Spinal cord (tissue), 10 donors: ENCODE measurements at places on chromosomes 3 and 15.
A peak's percentile ranks its signal among the peaks of the same experiment; 100 is the strongest.

GRCh38 chr15:66800584-66801235 lies 98.7 kb downstream of the SMAD6 start:
- no peak overlapping the region for H3K4me3 ChIP-seq
- H3K36me3 ChIP-seq, result no peaks in the 10 kb centered on the region
- peaks cover 23% of the 10 kb centered on the region for H3K4me1 ChIP-seq
- H3K27ac ChIP-seq, result no peak overlapping the region

DNA sequence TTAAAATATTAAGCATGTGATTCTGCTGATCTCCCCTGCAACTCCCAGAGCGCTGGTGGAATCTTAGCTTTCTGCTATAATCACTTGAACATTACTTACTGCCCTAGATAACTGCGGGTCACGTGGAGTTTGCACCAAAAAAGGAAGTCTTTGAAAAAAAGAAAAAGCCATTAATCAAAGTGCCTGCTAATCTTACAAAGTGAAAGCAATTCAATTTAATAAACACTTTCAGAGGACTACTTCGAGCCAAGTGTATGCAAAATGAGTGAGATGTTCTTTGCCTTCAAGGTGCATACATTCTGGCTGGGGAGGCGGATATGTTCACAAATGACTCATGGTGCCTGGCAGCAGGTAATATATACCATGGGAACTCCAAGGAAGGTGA lies 109.9 kb upstream of the GAP43 start:
- H3K27ac ChIP-seq, result peak overlapping the region; percentile 89
- no peak for DNase-seq
- no peaks in the 10 kb centered on the region for H3K27me3 ChIP-seq
- H3K4me3 ChIP-seq, result peak overlapping the region; percentile 52
- H3K4me1 ChIP-seq, result peaks cover 5% of the 10 kb centered on the region
- H3K36me3 ChIP-seq, result no peaks in the 10 kb centered on the region

- H3K4me1 ChIP-seq, result no peaks in the 10 kb centered on the region
- H3K36me3 ChIP-seq, result no peaks in the 10 kb centered on the region
- no peak overlapping the region for H3K27ac ChIP-seq
- H3K27me3 ChIP-seq, result no peaks in the 10 kb centered on the region
- DNase-seq, result no peak
Observed at GRCh38 chr3:172692751-172693338, 18.0 kb downstream of the NCEH1 start.

DNA sequence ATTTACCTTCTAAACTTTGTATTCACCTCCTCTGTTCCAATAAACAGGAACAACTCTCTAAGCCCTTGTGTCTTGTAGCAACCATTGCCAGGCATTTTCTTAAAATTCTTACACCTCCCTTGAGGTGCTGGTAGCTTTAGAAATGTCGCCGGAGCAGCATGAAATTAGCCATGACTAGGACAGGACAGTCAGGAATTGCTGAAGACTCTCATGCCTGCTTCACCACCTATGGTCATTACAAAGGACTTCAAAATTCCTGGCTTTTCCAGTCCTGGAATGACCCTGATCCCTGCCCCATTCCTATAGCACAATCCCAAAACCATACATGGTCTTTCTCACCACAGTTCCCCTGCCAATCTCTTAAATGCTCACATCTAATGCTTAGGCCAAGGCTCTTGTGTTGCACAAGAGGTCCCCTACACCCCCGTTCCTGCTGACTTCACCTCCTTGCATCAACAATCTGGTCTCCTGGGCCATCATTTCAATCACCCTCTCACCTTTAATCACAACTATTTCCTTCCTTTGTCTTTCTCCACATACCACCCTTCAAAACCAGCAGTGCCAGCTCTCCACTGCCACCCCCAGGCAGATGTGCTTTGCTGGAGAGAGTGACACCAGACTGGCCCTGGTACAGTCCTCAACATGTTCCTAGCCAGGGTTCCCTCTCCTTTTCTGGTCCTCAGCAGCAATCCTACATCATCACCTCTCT lies 113.2 kb upstream of the TJP1 start:
- no peaks in the 10 kb centered on the region for H3K36me3 ChIP-seq
- no peak overlapping the region for H3K27ac ChIP-seq
- no peak overlapping the region for H3K4me3 ChIP-seq

DNA sequence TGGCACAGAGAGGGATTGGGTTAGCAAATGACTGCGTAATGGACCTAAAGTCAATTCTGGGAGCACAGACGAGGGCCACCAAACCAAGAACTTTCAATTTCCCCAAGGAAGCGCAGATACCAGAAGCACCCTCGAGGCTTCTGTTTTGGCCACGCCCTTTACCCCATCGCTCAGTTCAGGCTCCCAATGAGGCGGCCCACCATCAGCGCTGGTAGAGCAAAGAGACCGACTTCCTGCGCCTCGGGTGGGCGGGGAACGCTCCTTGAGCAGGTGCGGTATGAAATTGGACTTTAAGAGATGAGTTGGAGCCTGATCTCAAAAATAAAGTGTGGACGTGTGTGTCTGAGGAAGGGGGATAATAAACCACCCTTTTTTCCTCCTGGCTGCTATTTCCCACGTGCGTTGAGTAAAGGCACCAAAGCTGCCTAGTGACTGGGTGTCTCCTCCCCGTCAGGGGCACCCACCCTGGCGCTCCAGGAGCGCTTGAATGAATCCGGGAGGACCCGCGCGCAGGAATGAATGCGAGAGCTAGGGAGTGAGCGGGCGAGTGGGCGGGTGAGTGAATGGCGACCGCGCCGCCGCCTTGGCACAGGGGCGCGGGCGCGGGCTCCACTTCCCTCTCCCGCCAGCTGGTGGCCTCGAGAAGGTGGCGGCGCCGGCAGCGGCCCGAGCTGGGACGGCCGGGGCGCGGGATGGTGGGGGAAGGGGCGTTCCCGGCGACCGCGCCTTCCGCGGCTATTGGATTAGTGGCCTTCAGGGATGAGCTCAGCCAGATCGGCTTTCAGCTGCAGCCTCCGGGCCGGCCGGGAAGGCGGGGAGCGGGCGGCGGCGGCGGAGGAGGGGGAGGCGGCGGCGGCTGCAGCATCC lies at the start of gene SPSB4:
Gene SPSB4 (plus strand): TSS at position 772 of the 867 bp plus-strand sequence. CDS start 14,758 bp downstream, outside the sequence.
- H3K4me1 ChIP-seq, result peaks cover 23% of the 10 kb centered on the region
- DNase-seq, result peak; percentile 92
- H3K36me3 ChIP-seq, result no peaks in the 10 kb centered on the region
- peak within 1 kb of the TSS; percentile 81 for H3K27ac ChIP-seq

DNA sequence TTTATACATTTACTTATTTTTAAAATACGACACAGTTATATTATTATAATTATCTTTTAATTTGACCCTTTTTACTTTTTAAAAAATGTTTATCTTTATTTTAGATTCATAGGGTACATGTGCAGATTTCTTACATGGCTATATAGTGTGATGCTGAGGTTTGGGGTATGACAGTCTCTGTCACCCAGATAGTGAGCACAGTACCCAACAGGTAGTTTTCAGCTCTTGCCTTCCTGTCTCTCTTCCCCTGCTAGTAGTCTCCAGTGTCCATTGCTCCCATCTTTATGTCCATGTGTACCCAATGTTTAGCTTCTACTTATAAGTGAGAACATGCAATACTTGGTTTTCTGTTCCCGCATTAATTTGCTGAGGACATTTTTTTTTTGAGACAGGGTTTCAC lies 21.8 kb upstream of the KCNMB2 start:
- no peaks in the 10 kb centered on the region for H3K36me3 ChIP-seq
- no peaks in the 10 kb centered on the region for H3K27me3 ChIP-seq
- no peak overlapping the region for H3K4me3 ChIP-seq
- H3K27ac ChIP-seq, result no peak overlapping the region
- DNase-seq, result no peak
- H3K4me1 ChIP-seq, result no peaks in the 10 kb centered on the region

GRCh38 chr15:39798382-39798781 lies 15.7 kb upstream of the FSIP1 start:
- no peaks in the 10 kb centered on the region for H3K4me1 ChIP-seq
- H3K4me3 ChIP-seq, result no peak overlapping the region
- no peak overlapping the region for H3K27ac ChIP-seq
- no peak for DNase-seq

DNA sequence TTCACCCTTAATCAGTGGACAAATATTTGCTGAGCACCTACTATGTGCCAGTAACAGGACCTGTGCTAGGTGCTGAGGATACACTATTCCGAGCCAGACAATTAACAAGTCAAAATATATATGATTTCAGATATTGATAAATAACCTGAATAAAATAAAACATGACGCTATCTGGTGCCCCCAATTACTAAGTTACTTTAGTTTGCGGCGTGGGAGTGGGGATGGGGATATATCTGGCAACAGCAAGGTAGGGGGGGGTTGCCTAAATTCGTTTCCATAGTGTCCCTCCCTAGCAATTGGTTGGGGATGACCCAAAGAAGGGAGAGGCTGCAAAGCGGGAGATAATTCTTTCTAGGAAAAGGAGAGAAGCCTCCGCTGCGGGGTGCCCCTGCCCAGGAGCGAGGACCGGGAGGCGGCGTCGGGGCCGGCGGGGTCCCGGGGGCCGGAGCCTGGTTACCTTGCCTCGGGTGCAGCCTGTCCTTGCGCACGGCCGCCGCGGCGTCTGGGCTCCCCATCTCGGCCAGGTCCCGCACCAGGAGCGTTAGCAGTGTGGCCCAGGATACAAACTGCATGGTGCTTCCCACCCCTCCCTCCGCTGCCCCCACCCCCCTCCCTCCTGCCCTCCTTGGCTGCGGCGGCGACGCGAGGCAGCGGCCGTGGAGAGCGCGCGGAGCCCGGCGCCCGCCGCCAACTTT lies 567 bp downstream of the ADAMTS9 start:
- peak overlapping the region; percentile 87 for H3K4me3 ChIP-seq
- H3K36me3 ChIP-seq, result no peaks in the 10 kb centered on the region
- DNase-seq, result peak; percentile 9
- H3K27ac ChIP-seq, result peak overlapping the region; percentile 96
- peaks cover 43% of the 10 kb centered on the region for H3K27me3 ChIP-seq

GRCh38 chr3:16568115-16568514 lies 37.1 kb downstream of the DAZL start:
- H3K27ac ChIP-seq, result no peak overlapping the region
- H3K4me1 ChIP-seq, result no peaks in the 10 kb centered on the region
- DNase-seq, result no peak
- no peak overlapping the region for H3K4me3 ChIP-seq
- no peaks in the 10 kb centered on the region for H3K27me3 ChIP-seq
- no peaks in the 10 kb centered on the region for H3K36me3 ChIP-seq

DNA sequence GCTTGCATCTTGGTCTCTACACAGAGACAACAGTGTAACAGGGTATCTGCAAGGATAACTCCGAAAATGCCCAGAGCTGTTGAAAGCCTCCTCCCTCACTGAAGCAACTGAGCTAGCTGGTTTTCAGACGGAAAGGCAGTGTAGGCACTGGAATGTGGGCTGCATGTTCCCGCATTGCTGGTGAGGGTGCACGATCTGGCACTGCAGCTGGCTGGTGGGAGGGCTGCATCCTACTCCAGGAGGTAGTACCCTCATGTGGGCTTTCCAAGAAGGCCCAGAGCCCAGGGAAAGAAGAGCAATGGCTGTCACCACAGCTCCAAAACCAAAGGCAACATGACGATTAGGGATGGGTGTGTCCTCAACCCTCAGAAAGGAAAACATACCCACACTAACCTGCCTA lies 28.7 kb upstream of the RPS17 start:
- no peak overlapping the region for H3K4me3 ChIP-seq
- no peak for DNase-seq
- H3K27me3 ChIP-seq, result no peaks in the 10 kb centered on the region
- no peak overlapping the region for H3K27ac ChIP-seq
- peaks cover 22% of the 10 kb centered on the region for H3K4me1 ChIP-seq

- H3K27ac ChIP-seq, result no peak overlapping the region
- no peak for DNase-seq
- no peaks in the 10 kb centered on the region for H3K27me3 ChIP-seq
- H3K4me1 ChIP-seq, result no peaks in the 10 kb centered on the region
Observed at GRCh38 chr3:29267226-29267625, 13.6 kb upstream of the RBMS3 start.

DNA sequence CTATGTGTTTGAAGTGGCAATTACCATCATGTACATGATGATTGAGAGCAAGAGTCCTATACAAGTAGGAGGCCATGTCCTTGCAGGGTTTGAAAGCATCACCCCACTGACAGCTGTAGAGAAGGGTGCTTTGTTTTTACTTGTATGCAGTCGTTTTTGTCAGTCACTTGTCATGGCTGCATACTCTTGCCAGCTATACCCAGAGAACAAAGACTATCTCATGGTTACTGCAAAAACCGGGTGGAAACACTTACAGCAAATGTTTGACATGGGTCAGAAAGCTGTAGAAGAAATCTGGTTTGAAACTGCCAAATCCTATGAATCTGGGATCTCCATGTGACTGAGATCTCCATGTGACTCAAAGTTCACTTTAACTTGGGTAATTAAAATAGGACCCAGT lies 6.9 kb upstream of the PSMA4 start:
- peak overlapping the region; percentile 30 for H3K27ac ChIP-seq
- no peaks in the 10 kb centered on the region for H3K27me3 ChIP-seq
- no peaks in the 10 kb centered on the region for H3K36me3 ChIP-seq
- H3K4me1 ChIP-seq, result no peaks in the 10 kb centered on the region
- no peak for DNase-seq

DNA sequence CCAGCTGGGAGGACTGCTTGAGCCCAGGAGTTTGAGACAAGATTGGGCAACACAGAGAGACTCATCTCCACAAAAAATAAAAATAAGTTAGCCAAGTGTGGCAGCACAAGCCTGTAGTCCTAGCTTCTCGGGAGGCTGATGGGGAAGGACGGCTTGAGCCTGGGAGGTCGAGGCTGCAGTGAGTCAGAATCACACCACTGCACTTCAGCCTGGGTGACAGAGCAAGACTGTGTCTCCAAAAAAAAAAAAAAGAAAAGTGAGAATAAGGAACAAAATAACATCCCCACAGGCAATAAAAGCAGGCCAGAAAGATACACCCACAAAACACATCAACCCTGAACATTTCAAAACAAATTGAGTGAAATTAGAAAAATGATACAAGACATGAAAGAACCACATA lies 48.7 kb upstream of the OCA2 start:
- no peak overlapping the region for H3K27ac ChIP-seq
- H3K36me3 ChIP-seq, result peaks cover 41% of the 10 kb centered on the region
- H3K27me3 ChIP-seq, result no peaks in the 10 kb centered on the region
- DNase-seq, result no peak
- no peak overlapping the region for H3K4me3 ChIP-seq

DNA sequence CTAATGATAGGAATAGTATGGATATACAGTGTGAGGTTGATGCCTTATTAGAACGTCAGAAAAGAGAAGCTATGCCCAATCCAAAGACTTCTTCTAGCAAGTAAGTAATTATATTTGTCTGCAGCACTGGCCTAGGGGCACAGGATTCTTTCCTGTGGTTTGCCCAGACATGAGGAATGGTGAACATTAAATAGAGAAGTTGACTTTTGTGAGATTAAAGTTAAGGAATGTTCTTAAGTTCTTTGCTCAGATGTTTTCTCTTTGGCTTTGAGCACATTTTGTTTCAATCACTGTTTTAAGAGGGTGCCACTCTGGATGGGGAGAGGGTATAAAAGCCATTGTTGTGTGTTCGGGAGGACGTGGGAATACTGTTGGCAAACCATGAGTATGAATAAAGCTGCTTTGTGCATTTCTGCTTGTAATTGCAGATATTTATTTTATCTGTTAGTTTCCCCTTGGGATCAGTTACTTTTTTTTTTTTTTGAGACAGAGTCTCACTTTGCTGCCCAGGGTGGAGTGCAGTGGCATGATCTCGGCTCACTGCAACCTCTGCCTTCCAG lies 8.3 kb downstream of the KIF23 start:
- no peak for DNase-seq
- no peaks in the 10 kb centered on the region for H3K27me3 ChIP-seq
- no peaks in the 10 kb centered on the region for H3K4me1 ChIP-seq
- no peak overlapping the region for H3K4me3 ChIP-seq
- peaks cover 4% of the 10 kb centered on the region for H3K36me3 ChIP-seq
- peak overlapping the region; percentile 29 for H3K27ac ChIP-seq

- H3K27me3 ChIP-seq, result no peaks in the 10 kb centered on the region
- H3K4me3 ChIP-seq, result no peak overlapping the region
- H3K36me3 ChIP-seq, result peaks cover 9% of the 10 kb centered on the region
- no peak for DNase-seq
Observed at GRCh38 chr15:64749167-64749566, 26.2 kb downstream of the RBPMS2 start.
